Kidney capillary endothelial cell (primary cell): ENCODE measurements at places on chromosomes 2 and 18.

GRCh38 chr2:142153601-142154000, 22.8 kb upstream of the LRP1B start:
- DNase-seq: no peak

GRCh38 chr18:3153107-3153704, 66.6 kb downstream of the MYOM1 start:
- no peak for DNase-seq

- DNase-seq: no peak
Measured at GRCh38 chr2:18626958-18627650, 37.7 kb upstream of the NT5C1B start.

- no peak for DNase-seq
Measured at GRCh38 chr2:19114754-19115231, 243.6 kb downstream of the OSR1 start.
